ENCODE measurements at places on chromosomes 3 and 15.
A peak's percentile ranks its signal among the peaks of the same experiment; 100 is the strongest.

- DNase-seq, result peak; percentile 23
Measured at GRCh38 chr3:162354356-162354755, 857.7 kb downstream of the OTOL1 start.

GRCh38 chr15:97759363-97759762 is 201.1 kb upstream of the ARRDC4 start:
- DNase-seq, result no peak

GRCh38 chr3:10941972-10942371 is 50.6 kb upstream of the SLC6A1 start:
- no peak for DNase-seq

GRCh38 chr15:68994149-68994548 is 20.3 kb upstream of the NOX5 start:
- DNase-seq, result peak; percentile 38

DNA sequence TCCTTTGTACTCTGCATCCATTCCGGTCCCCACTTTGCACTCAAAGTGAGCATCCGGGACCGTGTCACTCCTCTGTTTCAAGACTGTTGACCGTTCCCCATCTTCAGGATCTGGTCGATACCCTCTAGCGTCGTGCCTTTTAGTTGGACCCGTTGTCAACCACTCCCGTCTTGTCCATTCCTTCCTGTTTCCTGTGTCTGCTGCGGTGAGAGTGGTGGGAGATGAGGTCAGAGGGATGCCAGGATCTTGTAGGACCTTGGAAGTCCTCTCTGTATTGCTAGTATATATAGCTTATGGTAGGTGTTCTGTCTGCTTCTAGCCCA is 624 bp downstream of the BRK1 start:
- peak; percentile 16 for DNase-seq

GRCh38 chr3:99394831-99395778 is 243.3 kb upstream of the COL8A1 start:
- peak; percentile 84 for DNase-seq

DNA sequence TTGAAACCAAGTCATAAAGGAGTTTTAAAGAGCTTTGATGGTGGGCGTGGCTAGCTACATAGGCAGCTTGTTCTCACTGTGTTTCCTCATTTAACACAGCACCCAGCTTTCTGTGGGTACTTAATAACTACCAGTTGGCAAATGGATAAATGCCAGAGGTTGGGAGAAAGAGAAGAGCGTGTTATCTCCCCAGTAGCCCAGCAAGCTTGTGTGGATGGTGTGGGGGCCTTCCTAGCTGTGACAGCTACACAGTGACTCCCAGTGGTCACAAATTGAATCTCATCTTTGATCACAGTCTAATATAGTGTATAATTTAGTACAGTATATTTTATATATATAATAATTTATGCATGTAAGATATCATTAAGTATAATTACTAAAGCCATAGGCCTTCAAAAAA is 984.1 kb downstream of the EPHA3 start:
- no peak for DNase-seq

DNA sequence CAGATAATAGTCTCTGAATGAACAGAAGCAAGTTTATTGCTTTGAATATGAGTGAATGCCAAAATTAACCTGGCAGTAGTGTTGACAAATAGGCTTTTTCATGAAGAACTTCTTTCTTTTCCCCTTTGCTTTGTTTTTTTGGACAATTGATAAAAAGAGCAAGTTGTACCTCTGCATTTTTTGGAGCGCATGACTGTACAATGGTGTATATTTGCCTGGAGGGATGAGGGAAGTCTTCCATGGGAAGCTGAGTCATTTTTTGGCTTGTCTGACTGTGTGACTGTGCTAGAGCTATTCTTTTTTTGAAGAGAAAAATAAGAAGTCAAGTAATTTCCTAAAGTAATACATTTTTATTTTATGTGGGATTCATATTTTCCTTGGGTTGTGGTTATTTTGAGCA is 186.9 kb downstream of the KLHL25 start:
- DNase-seq, result peak; percentile 75
